ENCODE measurements at places on chromosomes 5 and 9.

- DNase-seq = peak; percentile 62
These were observed 70.9 kb downstream of the EGFLAM start for GRCh38 chr5:38329132-38329715.

DNA sequence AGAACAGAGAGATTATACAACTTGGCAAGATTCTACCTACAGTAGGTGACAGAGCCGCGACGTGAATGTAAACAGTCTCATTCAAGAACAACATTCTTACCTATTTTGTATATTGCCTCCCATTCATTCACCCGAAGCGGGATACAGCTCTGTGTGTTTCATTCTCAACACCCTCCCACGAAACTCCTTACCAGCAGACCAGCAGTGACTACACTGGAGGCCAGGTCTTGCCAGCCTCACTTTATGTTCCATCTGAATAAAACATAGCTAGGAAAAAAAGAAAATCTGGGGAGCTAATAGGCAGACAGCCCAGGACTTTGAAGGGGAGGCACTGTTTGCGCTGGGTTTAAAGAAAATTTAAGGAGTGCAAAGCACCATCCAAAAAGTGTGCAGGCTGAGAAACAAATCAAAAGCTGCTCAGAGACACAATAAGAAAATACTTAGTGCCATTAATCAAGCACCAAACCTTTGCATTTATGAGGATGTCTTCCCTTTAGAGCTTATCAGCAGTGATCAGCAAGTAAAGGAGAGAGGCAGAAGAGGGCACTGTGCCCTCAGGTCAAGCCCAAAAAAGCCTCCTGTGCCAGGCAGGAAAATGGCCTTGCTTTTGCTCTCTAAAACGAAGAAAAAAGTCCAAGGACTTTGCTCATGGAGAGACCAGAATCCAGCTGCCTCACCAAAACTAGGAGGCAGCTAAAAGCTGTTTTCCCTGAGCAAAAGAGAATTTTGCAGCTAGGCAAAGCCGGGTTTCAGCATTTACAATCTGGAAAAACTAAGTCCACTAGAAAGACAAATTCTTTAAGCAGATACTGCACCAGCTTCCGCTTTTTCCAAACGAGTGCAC is 295.1 kb downstream of the BNC2 start:
- no peak for DNase-seq

- DNase-seq = no peak
These were observed 549.4 kb downstream of the LRRC70 start for GRCh38 chr5:63128018-63128417.

DNA sequence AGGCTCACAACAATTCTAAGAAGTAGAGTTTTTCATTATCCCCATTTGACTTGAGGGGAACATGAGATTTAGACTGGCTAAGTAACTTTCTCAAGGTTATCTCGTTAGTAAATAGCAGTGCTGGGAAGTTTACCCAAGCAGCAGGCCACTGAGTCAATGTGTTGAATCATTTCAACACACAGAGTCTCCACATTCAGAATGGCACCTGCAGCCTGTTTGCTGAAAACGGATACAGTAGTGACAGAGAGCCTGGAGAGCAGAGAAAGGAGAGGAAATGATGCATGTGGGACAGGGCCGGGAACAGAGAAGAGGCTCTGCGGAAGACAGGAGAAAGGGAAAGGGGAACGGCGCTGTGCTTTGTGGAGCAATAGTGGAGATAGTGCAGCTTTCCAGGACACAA is 33.5 kb upstream of the ZSWIM6 start:
- DNase-seq = no peak

GRCh38 chr5:176547802-176548201 is 1.3 kb upstream of the CDHR2 start:
- DNase-seq = no peak

- DNase-seq = no peak
These were observed 37.5 kb upstream of the RGMB start for GRCh38 chr5:98735806-98736507.

DNA sequence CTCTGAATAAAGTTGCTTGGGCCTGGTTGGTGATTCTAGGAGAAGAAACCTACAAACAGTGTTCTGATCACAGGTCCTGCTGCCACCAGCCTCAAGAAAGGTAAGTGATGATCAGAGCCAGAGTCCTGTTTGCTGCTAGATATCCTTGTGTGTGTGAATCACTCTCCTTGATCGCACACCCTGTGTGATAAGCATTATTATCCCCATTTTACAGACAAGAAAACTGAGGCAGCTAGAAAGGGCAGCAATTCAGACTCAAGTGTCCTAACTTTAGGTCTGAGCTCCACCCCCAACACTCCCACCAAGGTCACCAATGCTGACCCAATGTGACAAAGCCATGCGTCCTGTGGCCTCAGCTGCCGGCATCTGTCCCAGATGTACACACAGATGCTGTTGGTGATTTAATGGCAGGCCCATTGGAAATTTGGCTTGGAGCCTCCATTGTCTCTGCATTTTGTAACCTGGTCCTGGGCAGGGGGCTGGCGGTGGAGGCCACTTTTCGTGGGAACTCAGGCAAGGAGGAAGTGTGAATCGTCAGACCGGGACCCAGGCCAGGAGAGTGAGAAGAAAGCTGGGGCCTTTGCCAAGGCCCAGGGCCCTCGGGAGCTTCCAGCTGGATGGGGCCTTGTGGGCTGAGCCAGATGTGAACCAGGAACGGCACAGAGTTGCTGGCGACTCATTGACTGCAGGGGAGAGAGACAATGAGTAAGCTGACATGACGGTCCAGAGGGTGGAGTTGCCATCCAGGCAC is 29.8 kb upstream of the GGTA1 start:
- no peak for DNase-seq

- no peak for DNase-seq
These were observed 1.0 kb upstream of the RABL6 start for GRCh38 chr9:136806631-136807201.

GRCh38 chr5:2584579-2585269 is 166.8 kb downstream of the IRX2 start:
- no peak for DNase-seq

GRCh38 chr9:137172901-137173795 is 1.3 kb upstream of the TMEM210 start:
- no peak for DNase-seq

GRCh38 chr9:69444021-69444420 is 119.0 kb downstream of the ENTREP1 start:
- DNase-seq = no peak

DNA sequence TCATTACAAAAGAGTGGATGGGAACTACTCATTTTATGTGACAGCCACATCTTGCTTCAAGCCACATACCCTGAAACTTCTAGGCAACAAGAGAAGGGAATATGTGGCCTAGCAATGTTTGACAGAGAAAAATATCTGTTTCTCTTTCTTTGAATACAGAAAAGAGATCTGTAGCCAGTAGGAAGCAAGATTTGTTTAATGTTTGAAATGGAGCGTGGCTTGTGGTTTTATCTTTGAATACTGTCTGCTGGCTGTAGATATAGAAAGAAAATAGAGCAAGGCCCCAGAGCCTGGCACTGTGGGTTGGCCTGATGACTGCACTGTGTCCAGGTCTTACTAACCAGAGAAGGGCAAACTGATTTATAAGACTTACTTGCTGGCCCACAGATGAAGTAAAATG is 133.8 kb downstream of the ARHGEF28 start:
- DNase-seq = no peak

DNA sequence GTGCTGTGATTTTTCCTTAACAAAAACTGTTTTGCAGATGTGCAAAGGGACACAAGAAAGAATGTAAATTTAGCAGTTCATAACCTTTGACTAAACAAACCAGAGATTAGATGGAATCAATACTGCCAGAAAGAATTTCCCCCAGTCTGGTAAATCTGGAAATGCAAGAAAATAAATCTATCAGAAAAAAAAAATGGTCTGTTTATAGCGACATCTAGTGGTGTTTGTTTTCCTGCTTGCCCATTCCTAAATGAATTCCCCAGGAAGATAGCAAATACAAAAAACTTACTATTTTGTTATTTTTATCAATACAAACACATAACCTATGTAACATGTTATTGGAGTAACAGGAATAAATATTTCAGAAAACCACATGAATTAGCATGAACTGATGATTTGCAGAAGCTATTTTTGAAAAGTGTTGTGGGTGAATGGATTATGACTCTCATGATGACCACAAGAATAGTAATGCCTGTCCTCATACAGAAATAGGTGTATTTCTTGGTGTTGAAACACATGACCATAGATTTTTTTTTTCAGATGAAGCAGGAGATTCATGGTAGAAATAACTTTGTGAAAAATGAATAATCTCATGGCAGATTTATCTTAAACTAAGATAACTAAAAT is 1703.8 kb downstream of the MAT2B start:
- DNase-seq = no peak

GRCh38 chr5:176794509-176794908 is 15.8 kb upstream of the UNC5A start:
- DNase-seq = no peak

DNA sequence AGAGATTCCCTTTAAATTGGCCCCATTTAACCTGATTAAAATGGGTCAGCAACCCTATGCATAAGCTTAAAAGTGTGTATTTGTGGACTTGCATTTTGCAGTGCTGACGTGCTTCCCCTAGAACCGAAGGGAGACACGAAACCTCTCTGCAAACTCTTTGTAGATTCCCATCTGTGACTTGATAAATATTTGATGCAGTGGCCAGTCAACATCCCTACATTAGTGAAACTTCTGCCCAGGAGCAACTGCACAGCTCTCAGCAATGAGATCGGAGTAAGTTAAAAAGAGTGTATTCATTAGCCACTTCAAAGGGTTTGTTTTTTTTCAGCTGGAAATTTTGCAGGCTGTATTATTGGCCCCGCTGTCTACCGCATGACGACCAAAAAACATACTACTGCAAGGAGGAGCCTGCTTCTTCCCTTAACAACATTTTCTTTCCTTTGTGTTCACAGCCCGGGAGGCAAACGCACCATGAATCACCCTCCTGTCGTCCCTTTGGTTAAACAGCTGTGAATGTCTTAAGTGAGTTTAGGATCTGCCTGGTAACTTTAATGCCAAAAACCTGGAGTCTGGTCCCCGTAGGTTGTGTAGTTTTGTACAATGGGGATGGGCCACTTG is 38.0 kb upstream of the TCERG1 start:
- DNase-seq = no peak

DNA sequence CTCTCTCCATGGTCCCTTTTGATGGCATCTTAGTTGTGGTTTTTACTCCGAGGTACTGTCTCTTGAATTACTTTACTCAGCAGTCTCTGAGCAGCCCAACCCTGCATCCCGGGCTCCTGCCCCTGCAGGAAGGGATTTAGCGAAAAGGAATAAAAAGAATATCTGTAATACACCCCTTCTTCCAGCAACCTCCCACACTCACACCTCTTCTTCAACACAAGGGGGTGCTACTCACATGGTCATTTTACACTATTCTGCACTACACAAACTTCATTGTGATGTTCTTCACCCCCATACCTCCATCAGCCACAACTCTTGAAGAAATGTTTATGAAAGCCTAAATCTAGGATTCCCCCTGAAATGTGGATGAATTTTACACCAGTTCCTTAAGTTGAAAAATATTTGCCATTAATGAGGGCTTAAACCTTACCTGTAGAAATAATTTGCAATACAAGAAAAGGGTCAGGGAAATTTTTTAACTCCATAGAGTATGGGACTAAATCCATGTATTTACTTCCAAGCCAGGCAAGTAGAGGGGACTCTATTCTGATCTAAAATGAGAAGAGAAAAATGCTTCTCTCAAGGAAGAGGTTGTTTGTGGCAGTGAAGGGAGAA is 26.0 kb downstream of the TPD52L3 start:
- DNase-seq = peak; percentile 15

DNA sequence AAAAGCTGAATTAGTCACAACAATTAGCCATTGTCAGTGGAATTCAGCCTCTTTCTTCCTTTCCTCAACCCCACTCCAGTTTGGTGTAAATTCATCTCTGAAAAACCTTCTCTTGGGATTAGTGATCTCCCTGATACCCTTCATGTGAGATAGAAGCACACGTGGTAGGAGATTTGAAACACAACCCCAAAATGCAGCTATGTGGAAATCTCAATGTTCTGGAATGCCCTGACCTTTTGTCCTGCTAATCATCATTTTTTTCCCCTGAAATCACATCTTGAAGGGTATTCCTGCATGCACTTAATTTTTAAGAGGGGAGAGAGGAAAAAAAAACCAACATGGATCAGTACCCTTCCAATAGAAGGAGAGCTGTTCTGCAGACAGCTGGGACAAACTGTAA is 612.6 kb downstream of the EBF1 start:
- DNase-seq = no peak

DNA sequence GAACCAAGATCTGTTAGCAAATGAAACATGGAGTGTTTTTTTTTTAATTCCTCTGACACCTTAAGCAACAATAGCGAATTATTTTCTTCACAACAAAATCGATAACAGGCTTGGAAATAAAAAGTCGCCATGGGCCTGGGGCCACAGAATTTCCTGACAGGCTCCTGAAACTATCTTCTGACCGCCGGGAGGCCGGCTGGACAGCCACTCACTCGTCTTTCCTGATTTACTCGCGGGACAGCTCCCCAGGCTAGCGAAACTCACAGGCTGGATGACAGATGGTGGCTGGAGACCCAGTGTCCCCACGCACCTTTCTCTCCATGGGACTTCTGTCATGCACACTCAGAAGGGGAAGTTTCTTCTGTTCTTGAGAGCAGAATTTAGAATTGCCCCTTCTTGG is 143.3 kb upstream of the IRX2 start:
- no peak for DNase-seq

DNA sequence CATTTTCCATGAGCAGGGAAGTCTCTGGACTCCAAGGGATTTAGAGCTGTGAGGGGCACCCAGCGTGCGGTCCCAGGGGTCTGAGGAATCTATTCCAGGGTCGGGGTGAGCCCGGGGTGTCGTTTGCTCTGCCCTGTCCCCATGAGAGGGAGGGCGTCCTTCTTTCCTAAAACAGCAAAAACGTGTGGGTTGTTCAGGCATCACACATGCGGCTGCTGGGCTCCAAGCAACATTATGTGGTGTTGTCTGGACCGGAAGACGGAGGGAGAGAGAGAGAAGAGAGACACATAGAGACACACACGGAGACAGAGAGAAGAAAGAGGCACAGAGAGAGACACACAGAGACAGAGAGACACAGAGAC is 42.7 kb upstream of the COL5A1 start:
- DNase-seq = no peak

DNA sequence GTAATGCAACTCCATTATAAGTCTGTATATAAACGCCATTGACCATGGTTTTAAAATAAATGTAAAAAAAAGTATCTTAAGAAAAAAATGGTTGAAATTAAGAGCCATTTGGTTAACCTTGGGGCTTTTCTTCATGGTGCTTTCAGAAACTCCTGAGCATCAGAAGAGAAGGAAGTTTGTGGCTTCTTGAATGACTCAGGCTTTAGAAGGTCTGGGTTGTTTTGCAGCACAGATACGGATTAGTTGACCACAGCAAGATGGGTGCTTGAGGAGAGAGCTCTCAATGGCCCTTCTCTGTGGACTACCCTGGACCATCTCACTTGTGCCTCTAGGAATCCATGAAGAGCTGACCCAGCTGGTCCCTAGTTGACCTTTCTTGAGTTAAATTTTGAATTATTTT is 189.5 kb downstream of the TMEM38B start:
- DNase-seq = no peak

GRCh38 chr5:140595538-140596300 is 31.1 kb downstream of the SLC35A4 start:
- DNase-seq = no peak

- DNase-seq = no peak
These were observed 58.9 kb downstream of the PPARGC1B start for GRCh38 chr5:149788964-149789363.

- no peak for DNase-seq
These were observed 465.2 kb downstream of the GADD45G start for GRCh38 chr9:90070056-90070455.

Data from 8988T (cell line).